ENCODE measurements at places on chromosomes 11 and 22. TPM values are rescaled to one million over a fixed set of nuclear protein-coding genes. Genes with fewer than 3 reads are reported as not detected.

GRCh38 chr11:35814720-35815305 lies 129.0 kb upstream of the LDLRAD3 start:
- DNase-seq = peak; percentile 37

Gene WNT7B
- 12.4 TPM for polyA plus RNA-seq

DNA sequence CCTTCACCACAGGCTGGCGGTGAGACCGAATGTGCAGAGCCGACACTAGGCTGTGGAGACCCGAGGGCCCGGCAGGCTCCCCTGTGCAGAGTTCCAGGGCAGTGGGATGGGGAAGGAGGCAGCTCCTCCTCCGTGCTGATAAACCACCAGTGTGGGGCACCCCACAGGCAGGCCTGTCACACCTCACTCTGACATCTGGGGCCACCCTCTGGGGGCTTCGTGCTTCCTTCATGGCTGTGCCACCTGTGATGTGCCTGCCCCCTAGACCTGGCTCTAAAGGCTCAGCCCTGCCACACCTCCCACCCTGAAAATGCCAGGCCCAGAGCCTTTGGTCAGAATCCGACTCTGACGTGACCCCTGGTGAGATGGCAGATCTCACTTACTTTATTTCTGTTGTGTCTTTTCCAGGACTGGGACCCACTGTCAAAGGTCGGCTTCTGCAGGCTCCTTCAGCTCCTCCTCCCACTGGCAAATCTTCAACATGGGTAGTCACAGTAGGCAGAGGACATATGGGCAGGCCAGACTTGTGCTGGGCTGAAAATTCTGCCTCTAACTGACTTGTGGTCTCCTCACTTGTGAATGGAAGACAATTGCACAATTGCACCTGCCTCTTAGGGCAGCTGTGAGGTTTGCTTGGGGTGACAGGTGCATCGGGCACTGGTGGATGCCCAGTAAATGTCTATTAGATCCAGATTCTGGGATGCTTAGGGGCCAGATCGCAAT lies 46.2 kb upstream of the TSKU start:
- DNase-seq = no peak

GRCh38 chr11:95242845-95243605 lies 12.0 kb upstream of the SESN3 start:
- no peak for DNase-seq

- DNase-seq = no peak
Measured at GRCh38 chr22:41334215-41334614, 32.9 kb downstream of the ZC3H7B start.

DNA sequence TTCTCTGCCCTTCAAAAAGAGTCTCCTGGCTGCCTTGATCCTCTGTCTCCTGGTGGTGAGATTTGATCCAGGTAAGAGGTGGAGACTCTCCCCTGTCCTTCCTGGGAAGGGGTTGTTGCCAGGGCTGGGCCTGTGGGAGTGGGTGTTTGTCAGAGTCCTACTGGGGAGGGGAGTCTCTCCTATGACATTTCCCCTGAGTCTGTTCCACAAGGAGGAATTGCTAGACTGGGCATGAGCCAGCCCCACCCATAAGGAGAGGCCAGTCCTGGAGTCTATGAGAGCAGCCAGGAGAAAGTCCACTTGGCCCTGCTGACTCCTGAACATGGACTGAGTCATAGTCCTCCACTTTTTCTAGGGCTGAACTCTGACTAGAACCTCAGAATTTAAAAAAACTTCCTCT lies 7.4 kb downstream of the PEX26 start:
- no peak for DNase-seq
